ENCODE measurements at places on chromosomes 1 and 21. TPM values are rescaled to one million over a fixed set of nuclear protein-coding genes. Genes with fewer than 3 reads are reported as not detected.

- peak; percentile 65 for DNase-seq
These were observed at the start of gene ARHGEF16 for GRCh38 chr1:3453891-3454810. Gene ARHGEF16 (plus strand): TSS chr1:3454665. CDS start chr1:3463085, 8,420 bp downstream.

DNA sequence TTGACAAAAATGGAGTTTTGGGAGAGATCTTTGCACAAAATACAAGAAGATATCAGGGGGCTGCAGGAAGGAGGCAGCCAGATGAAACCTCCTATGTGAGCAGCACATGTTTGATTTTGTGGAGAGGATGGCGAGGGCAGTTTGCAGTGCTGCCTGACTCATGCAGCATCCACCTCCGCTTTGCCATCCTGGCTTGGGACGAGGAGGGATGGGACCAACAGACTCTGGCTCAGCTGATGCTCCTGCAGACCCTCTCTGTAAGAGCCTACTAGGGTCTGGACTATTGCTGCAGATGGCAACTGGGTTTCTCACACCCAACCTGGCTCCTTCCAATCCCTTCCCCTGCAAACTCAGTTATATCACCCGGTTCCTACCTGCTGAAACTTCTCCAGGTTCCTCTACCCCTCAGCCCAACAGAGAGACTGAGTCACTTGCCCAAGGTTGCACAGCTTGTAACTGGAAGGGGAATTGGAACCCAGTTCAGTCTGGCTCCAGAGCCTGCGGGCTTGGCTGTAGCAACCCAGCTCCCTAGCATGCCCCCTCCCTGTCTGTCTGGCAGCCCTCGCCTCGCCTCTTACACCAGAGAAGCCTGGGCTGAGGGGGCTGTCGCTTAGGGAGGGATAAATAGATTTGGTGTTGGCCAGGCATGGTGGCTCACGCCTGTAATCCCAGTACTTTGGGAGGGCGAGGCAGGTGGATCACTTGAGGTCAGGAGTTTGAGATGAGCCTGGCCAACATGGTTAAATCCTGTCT is 205.8 kb downstream of the PTPRU start:
- no peak for DNase-seq

- DNase-seq: no peak
These were observed 226.4 kb downstream of the ZP4 start for GRCh38 chr1:237664348-237664747.

Gene KRTAP19-3
- not detected for total RNA-seq
